ENCODE measurements at places on chromosomes 5 and 9.

DNA sequence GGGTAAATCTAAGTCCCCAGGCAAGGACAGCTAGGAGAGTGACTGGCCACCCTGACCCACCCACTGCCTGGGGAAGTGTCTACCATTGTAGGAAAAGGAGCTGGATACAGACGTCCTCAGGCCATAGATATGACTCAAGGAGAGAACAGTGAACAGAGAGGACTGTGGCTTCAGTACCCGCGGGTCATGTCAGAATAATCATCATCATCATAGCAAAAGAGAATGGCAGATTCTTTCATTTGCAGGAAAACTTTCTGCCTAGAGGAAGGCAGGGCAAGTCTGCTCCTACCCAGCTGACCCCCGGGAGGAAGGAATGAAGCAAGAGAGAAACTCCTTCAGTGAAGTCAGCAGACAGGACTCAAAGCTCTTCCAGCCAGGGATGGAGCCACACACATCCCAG is 52.2 kb upstream of the UBTD2 start:
- DNase-seq = no peak

DNA sequence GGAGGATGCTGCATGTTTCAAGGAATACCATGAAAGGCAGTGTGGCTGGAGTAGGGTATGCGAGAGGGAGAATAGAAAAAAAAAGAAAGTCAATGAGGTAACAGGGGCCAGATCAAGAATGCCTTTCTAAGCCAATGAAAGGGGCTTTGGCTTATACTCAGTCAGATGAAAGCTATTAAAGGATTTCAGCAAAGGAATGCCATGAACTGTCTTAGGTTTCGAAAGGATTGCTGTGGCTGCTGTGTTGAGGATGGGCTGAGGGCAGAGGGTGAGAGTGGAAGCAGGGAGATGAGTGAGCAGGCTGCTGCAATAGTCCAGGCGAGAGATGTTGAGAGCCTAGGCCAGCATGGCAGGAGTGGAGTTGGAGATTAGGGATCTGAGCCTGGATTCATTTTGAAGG is 135.4 kb upstream of the CKMT2 start:
- DNase-seq = no peak

DNA sequence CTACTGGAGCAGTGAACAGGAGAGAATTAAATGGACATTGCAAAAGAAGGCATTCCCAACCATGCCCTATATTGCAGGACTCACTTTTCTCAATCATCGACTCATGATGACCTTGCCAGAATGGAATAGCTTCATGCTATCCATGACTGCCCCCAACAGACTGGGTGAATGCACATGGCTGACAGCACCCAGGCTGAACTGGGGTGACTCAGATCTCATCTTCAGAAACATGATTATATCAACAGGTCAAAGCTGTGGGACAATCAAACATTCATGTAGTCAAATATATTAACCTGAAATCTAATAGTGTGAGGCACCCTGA is 34.7 kb upstream of the MIER3 start:
- DNase-seq = no peak

- DNase-seq = no peak
Measured at GRCh38 chr9:120775859-120776258, 17.4 kb downstream of the FBXW2 start.

GRCh38 chr9:15834541-15834940 is 281.7 kb downstream of the CCDC171 start:
- DNase-seq = no peak

GRCh38 chr5:39498278-39498952 is 73.6 kb upstream of the DAB2 start:
- DNase-seq = no peak

GRCh38 chr5:132742626-132743025 is 4.6 kb upstream of the CCNI2 start:
- DNase-seq = no peak

DNA sequence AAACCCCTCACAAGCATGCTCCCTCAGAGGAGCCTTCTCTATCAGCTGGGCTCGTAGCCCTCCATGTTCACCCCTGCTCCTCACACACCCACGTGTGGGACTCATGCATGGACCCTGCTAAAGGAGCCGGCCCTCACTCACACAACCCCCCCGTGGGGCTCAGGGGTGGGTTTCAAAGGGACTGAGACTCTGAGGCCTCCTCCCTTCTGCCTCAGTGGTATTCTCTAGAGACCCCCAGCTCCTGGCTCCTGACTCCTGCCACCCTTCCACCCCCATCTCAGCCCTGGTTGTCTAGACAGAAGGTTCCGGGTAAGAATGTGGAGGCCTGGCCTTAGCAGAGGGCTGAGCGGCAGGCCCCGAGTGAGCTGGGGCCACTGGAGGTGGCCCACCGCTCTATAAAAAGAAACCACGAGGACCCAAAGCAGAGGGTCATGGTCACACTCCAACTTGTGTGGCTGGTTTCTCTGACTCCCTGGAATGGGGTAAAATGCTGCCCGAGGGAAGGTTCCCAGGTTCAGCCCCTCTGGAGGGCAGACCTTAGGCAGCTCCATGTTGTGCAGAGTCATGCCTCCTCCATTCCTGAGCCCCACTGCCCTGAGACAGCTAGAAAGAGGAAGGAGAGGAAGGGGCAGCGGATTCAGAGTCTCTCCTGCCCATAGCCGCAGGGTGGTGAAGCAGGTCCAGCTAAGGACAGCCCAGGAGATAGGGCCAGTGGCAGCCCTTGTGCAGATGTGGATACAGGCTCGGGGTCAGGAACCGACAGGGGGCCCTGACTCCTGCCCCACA is 10.8 kb downstream of the SEPTIN8 start:
- DNase-seq = no peak

DNA sequence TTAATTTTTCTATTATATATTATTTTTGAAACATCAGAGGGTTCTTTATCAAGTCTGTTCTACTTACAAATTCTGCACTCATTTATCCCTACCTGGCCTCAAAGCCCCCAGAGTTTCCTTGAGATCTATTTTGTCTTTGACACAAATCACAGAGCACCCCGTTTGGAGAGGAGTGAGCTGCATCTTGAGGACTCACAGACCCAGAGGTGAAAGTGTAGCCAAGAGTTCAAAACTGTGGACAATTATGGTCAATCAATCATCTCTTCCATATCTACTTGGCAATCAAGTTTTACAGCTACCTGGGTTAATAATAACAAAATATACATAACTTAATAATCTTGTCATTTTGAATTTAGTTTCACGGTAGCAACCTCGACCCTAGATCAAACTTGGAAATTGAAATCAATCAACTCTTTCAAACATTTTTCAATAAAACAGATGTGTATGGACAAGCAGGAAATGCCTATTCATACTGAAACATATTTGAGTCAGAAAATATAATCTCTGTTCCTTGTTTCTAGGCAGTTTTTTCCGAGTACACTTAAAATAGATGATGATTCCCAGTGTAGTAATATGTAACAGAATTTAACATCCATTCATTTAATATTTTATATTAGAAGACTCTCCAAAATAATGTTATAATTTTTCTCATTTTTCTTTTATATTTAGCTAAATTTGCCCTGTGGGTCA is 13.7 kb upstream of the SYK start:
- no peak for DNase-seq

DNA sequence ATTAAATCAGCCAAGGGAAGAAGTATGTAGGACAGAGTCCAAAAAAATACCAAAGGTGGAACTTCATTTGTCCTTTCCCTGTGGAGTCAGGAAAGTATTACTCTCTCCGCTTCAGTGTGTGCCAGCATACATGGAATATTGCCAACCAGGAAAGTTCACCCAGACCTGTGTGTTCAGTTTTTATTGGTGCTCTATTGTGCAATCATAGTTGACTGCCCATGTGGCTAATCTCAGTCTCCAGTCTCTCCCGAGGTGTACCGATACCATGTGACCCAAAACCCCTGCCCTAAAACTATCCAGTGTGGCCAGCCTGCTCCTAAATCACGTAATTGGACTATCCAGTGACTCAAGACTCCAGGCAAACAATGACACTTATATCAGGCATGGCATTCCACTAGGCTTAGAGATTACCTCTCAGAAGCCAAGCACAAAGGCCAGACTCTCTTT is 38.8 kb downstream of the NFX1 start:
- DNase-seq = no peak

- no peak for DNase-seq
Measured at GRCh38 chr9:100577776-100578448, at the start of gene CAVIN4. CAVIN4 (plus strand) TSS chr9:100578079; CDS start chr9:100578144, 65 bp downstream.

DNA sequence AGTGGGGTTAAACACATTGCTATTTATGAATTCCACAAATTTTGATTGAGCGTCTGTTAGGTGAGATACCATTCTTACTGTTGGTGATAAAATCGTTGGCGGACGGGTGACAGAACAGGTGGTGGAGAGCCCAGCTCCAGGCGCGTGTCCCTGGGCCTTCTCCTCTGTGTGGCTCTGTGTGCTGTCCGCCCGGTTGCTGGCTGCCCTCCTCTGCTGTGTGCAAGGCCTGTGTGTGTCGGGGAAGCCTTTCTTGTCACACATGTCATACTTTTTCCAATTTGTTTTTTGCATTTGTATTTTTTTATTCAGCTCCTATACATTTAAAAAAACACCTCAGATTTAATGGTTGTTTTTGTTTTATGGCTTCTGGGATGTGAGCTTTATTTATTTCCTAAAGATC is 33.9 kb downstream of the TENT4A start:
- DNase-seq = no peak

GRCh38 chr5:126081209-126081608 is 342.0 kb upstream of the GRAMD2B start:
- DNase-seq = no peak

- DNase-seq = no peak
Measured at GRCh38 chr5:131647048-131647769, 12.2 kb upstream of the RAPGEF6 start.

DNA sequence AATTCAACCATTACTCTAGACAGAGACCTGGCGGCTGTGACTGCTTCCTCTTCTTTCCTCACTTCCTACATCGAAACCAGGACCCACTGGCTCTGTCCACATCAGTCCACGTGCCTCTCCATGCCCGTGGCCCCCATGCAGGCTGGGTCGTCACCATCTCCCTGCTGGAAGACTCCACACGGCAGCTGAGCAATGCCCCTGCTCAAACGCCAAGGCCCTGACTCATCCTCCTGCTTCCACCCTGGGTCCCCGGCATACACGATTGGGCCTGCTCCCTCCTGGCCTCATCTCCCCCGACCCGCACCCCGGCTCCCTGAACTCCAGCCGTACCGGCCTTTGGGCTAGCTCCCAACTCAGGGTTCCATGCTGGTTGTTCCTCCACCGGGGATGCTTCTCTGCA is 67.2 kb upstream of the IER5L start:
- no peak for DNase-seq

- no peak for DNase-seq
Measured at GRCh38 chr5:30850866-30851265, 342.6 kb upstream of the CDH6 start.

- no peak for DNase-seq
Measured at GRCh38 chr9:114522286-114522685, 17.0 kb upstream of the WHRN start.

DNA sequence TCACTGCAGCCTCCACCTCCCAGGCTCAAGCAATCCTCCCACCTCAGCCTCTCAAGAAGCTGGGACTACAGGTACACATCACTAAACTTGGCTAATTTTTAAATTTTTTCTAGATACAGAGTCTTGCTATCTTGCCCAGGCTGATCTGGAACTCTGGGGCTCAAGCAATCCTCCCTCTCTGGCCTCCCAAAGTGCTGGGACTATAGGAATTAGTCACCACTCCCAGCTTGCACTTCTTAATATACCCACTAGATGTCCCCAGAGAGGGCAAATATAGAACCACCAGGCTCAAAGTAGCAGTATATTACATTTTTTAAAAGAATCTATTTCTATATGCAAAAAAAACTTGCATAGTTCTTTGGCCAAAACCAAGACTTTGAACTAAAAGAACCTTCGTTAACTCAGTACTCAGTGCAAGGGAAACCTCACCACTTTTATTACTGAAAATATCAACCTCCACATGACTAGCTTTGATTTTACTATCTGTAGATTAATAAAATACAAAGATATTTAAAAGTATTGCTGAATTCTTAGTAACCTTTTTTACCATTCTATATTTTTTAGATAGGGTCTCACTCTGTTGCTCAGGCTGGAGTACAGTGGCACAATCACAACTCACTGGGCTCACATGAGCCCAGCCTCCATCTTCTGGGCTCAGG is 25.8 kb upstream of the HSD17B3 start:
- DNase-seq = no peak

GRCh38 chr5:73974871-73975360 is 348.9 kb downstream of the ARHGEF28 start:
- no peak for DNase-seq

DNA sequence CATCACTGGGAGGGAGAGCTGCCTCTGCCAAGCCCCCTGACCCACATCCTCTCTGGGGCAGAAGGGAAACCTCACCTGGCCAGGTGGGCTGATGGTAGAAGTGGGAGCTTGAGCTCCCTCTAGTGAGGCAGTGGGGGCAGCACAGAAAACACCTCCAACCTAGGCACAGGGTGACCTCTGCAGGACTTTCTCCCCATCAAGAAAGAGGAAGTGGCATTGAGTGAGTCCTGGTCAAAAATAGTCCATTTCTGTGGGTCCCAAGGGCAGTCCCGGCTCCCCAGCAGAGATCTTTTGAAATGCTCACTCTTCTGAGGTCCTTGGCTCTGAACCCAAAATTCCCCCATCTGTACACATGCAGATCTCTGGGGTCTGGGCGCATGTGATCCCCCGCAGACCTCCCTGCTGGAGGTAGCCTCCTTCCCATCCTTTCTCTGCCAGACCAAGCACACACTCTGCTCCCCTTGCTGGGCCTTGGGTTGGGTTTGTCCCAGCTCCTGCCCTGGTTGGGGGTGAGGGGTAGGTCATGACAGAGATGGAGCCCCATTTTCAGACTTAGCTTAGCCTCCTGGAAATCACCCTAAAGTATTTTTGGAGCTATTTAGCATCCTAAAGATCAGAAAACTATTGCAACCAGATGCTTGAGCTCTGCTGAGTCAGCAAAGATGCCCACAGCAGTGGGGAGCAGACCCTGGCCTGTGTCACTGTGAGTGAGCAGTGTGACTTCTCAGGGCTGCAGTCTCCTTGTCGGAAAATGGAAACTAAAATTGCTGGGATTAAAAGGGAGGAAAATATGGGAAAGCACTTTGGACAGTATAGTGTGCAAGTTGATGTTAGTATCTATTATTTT is 41.6 kb upstream of the LCP2 start:
- peak; percentile 43 for DNase-seq
